ENCODE measurements at places on chromosomes 5 and 9.

GRCh38 chr5:77910602-77911188 is 134.6 kb upstream of the TBCA start:
- no peak for DNase-seq

DNA sequence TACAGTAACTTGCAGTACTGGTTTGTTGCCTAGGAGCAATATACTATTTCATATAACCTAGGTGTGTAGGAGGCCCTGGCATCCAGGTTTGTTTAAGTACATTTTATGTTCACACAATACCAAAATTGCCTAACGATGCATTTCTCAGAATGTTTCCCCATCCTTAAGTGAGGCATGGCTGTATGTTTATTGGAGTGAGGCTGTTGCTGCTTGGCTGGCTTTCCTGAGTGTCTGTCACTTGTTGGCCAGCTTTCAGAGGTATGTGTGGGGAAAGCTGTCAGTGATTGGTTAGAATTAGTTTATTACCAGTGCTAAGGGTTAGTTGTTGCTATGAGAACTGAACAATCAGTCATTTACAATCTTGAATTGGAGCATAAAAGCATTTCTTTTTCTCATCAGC is 154.1 kb upstream of the CDH12 start:
- DNase-seq = no peak

DNA sequence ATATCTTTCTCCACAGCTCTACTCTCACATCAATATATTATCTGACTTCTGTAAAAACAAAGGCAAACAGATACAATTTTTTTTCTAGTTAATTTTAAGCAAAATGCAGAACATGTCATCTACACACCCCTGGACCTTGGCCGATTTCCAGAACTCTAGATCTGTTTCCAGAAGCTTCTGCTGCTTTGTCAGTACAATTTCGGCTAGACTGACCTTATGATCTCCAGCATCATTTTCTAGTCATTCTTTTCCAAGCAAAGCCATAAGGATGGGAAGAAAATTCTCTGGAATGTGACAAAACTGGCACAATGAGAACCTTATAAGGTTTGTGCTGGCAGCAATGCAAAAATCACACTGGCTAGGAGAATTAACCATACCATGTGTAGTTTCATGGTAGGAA is 132.8 kb upstream of the MPDZ start:
- no peak for DNase-seq

DNA sequence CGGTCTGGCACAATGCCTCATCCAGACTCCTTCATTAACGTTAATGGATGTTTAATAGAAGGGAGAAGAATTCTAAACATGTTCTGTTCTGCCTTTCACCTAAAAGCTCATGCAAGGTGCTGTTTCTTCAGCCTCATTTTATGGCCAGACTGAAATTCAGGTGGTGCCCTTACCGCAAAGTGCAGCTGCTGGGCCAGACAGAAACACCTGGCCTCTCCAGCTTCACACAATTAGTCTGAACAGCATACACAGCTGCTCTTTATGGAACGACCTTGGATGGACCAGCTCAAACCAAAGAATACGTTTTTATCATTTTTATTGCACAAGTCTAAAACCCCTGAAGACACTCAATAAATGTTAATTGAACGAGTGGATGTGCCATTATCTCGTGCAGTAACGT is 4.6 kb downstream of the SNCAIP start:
- DNase-seq = no peak
